Epithelial cell of prostate (primary cell): ENCODE measurements at places on chromosomes 6 and 20.

GRCh38 chr6:5004373-5005037 lies 668 bp upstream of the RPP40 start:
- DNase-seq = no peak

GRCh38 chr6:97626671-97627441 lies 343.8 kb upstream of the MMS22L start:
- no peak for DNase-seq

DNA sequence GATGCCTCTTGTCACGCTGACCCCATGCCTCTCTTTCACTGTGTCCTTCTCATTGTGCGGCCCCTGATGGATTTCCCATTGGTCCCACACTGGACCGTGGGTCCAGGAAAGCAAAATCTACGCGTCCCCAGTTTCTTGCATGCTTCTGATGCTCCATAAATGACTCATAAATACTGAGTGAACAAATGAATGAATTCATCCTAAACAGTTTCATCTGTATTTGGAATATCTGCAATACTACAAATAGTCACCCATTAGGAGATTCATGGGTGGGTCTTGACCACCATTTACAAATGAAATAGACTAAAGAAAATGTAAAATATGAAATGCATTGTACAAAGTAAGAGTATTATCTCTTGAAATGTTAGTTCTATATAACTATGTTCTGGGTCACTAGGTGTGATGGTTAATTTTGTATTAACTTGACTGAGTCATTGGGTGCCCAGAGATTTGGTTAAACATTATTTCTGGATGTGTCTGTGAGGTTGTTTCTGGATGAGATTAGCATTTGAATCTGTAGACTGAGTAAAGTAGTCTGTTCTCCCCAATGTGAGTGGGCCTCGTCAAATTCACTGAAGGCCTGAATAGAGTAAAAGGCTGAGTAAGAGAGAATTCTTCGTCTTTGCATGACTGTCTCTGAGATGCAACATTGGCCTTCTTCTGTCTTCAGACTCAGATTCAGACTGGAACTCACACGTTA lies 448.7 kb downstream of the PREX1 start:
- no peak for DNase-seq

- no peak for DNase-seq
Observed at GRCh38 chr6:92864966-92865555, 554.3 kb downstream of the EPHA7 start.

GRCh38 chr20:51487076-51487475 lies 55.4 kb downstream of the NFATC2 start:
- DNase-seq = no peak

DNA sequence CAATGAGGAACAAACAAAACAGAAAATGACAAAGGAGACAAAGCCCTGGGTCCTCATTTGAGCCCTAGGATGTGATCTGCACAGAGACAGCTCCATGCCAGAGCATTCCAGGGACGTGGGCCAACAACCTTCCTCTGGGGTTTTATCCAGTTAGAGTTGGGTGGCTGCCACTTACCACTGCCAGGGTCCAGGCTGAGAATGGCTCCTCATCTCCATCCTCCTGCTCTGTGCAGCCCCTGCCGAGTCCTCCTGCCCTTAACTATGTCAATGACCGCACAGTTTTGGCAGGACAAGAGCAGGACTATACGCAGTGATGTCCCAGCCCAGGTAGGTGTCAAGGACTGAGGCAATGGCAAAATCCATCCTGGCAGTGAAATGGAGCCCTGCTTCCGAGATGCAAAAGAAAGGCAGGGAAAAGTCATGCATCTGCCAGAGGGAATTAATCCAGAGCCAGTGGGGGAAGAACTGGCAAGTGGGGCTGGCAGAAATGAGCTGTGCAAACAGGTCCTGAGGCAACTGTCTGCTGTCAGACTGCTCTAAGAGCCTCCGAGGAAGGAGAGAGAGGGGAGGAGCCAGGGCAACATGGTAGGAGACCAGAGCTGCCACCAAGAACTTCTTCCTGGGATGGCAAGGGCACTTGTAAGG lies 449.4 kb downstream of the PTPRT start:
- DNase-seq = no peak

- DNase-seq = no peak
Observed at GRCh38 chr20:61601853-61602252, 349.8 kb downstream of the CDH4 start.

DNA sequence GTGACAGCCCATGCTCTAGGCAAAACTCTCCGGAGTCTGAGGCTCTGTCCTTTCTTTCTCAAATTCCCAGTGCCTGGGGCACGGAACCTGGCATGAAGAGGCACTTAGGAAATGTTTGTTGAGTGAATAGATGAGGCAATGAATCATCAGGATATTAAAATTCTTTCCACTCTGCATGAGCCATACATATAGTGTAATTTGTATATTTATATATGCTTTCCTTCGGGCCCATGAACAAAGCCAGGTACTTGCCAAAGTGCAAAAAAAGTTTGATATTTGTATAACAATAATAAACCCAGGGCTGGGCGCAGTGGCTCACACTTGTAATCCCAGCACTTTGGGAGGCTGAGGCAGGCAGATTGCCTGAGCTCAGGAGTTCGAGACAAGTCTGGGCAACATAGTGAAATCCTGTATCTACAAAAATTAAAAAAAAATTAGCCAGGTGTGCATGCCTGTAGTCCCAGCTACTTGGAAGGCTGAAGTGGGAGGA lies 212.3 kb upstream of the ZNF217 start:
- DNase-seq = no peak

- no peak for DNase-seq
Observed at GRCh38 chr20:15708984-15709598, 864.2 kb downstream of the KIF16B start.

DNA sequence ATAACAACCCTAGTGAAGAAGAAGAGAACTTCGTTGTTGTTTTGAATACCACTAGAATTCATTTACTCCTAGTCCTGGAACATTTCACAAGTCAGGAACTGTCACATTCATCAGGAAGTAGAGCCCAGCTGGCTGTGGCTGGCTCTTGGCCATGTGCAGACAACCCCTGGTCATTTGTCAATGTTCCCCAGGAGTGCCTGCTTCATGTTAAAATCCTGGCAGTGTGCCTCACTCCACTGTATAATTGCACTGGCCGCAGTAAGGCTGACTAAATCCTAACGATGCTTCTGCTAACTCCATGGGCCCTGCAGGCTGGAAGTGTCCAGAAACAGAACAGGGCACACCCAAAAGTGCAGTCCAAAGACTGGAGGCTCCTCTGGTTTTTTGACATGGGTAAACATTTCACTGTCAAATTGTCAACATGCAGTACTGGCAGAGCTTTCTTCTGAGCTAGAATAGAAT lies 41.5 kb upstream of the ADGRF1 start:
- DNase-seq = no peak

DNA sequence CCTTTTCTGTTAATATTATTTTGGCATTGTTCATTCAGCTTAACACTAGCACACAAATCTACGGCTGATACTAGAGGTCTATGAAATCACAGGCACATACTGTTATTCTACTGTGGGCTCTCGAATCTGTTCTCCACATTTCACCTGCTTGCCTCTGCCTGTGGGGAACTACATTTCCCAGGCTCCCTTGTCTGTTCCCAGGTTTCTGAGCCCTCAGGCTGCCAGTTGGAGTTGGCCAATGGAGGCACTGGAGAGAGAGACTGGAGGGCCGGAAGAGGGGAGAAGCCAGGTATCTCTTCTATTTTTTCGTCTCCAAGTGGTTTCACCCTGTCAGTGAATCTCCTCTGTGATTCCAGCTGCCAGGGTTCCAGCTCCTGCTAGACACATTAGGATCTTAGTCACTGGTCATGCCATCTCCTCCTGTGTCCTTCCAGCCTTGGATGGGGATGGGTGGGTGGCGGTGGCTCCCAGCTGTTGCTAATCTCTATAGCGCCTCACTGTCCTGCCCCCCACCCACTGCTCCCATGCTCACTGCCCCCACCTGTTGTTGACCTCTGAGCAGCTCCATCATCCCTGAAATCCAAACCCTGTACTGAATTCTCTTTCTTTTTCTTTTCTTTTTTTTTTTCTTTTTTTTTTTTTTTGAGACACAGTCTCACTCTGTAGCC lies 188.2 kb downstream of the LRFN2 start:
- no peak for DNase-seq

DNA sequence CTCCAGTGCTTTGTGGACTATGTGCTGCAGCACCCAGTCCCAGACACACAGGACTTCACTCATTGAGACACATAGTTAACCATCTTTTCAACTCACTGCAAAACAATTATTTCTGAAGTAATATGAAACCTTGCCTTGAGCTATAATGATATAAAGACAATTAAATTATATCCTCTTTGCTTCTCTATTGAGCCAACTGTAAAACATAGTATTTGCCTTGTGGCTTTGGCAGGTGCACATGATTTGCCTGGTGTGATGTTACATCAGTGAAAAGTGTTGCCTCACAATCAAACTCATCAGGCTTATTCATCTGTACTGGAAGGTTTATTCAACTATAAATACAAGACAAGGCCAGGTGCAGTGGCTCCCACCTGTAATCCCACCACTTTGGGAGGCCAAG lies 80.6 kb downstream of the NCOA7 start:
- DNase-seq = no peak

DNA sequence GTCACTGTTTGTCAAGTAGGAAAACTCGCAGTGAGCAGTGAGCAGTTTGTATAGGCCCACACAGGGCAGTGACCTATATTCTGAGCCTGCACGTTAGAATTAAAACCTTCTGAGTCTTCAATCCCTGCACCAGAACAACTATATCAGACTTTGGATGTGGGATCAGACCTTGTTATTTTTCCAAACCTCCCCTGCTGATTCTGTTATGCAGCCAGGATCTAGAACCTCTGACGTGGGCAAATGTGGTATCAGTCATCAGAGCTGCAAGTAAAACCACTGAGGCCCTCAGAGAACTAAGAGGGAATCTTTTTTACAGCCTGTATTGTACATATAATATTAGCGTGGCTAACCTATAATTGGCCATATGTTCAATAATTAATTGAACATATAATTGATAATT lies 32.0 kb upstream of the AKAP7 start:
- no peak for DNase-seq

- DNase-seq = no peak
Observed at GRCh38 chr6:35718911-35719381, 17.9 kb upstream of the ARMC12 start.

DNA sequence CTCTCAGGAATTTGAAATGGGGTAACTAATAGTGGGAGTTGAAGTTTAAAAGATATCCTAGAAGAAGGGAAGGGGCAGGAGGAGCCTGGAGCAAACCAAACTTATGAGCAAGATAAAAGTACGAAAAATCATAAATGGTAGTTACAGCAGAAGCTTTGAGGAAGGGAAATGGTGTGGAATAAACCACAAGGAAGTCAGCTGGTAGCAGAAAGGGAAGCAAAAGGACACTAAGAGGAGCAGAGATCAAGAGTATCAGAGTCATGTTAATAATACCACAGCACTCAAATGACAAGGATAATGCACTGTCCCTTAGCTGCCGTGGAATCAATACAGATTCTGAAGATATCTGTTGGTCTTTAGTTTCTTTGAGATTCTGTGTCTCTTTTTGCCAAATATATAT lies 44.9 kb upstream of the CCDC28A start:
- no peak for DNase-seq

- no peak for DNase-seq
Observed at GRCh38 chr6:37971711-37972390, 152.3 kb downstream of the ZFAND3 start.

- DNase-seq = no peak
Observed at GRCh38 chr6:157530724-157531168, 149.8 kb downstream of the ZDHHC14 start.

DNA sequence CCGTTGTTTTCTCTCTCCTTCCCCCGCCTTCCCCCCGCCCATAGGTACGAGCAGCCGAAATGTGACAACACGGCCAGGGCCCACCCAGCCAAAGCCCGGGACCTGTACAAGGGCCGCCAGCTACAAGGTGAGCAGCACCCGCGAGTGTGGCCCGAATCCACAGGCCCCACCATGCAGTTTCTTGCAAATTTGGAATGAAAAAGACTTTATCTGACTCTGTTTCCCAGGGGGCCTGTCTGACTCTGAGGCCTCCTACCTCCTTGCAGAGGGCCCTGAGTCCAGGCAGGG lies 167.1 kb downstream of the SMOC2 start:
- no peak for DNase-seq

DNA sequence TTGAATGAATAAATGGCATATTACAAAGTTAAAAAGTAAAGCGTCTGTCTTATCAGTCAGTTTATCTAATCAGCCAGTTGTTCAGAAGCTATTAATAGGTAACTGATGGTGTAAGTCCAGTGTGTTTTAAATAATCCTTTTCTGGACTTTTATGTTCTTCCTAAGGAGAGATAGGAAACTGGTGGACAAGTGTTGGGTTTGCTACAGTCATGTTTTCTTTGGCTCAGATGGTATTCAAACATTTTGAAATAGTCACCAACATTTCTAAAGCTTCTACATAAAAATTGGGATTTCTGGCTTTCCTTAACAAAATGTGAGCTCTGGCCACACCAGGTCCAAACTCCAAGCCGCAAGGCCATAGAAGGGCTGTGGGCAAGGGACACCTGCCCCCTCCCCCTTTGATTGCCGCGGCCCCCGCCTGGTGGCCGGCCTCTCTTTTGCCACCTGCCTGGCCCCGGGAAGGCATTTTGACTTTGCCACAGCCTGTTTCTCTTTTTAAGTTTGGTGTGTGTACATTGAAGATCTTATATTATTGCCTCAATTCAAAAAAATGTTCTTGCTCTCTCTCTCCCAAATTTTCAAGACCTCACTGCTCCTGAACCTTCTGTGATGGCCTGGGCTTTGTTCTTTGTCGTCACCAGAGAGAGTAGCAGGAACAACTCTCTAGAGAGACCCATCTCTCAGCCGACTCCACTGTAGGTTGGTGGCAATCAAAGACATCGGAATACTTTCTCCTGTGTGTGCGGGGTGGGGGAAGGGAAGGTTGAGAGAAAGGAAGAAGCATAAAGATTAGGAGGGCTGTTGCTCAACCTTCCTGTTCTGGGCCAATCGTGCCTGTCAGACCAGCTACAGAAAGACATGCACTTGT lies 84.0 kb upstream of the ZNF217 start:
- no peak for DNase-seq

- DNase-seq = no peak
Observed at GRCh38 chr6:28712982-28713381, 187.3 kb downstream of the GPX5 start.

GRCh38 chr6:65461121-65461520 lies 245.9 kb downstream of the EYS start:
- no peak for DNase-seq

GRCh38 chr6:148417045-148417444 lies 74.4 kb downstream of the SASH1 start:
- no peak for DNase-seq

- DNase-seq = peak; percentile 44
Observed at GRCh38 chr20:5714261-5715041, 35.8 kb upstream of the SHLD1 start.

GRCh38 chr20:7859356-7859802 lies 80.9 kb downstream of the HAO1 start:
- no peak for DNase-seq
